ENCODE measurements at places on chromosomes 5 and 9.

GRCh38 chr9:89882930-89883361, 278.1 kb downstream of the GADD45G start:
- no peak for DNase-seq

DNA sequence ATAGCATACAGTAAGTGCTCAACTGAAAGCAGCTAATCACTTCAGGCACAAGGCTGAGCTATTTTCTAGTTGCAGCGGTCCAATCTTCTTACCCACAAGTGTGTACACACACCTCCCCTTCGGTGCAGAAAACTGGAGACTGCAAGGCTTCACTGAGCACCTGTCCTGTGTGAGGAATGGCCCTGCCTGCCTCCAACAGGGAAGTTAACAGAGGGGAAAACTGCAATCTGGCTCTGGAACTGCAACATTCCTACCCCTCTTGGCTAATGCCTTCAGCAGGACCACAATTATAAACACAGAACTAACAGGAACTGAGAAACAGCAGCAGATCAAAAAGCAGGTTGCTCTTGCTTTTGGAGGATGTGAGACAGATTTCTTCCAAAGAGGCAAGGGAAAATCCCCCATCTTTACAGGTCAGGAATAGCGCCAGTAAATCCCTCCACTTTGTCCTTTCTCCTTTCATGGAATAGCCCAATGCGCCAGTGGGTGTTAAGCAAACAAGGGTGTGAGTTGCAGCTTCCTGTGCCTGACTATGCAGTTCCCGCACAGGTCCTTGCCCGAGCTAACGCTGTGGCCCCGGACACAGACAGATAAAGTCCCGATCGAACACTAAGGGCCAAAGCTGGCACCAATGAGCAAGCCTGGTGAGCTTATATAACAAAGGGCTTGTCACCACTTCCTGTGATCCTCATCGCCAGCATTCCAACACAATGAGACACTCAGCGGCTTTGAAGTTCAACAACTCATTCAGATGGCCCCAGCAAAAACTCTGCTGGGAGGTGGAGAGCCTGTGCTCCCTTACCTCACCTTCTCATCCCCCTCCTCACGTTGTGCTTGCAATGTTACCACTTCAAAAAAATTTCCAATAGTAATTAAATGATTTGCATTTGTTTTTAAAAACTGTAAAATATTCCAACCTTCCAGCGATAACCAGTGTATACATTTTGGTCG, 21.5 kb downstream of the SHB start:
- DNase-seq = no peak

GRCh38 chr9:122386311-122386872, 15.6 kb downstream of the PTGS1 start:
- no peak for DNase-seq

GRCh38 chr5:94893412-94894135, 275.1 kb downstream of the SLF1 start:
- no peak for DNase-seq

DNA sequence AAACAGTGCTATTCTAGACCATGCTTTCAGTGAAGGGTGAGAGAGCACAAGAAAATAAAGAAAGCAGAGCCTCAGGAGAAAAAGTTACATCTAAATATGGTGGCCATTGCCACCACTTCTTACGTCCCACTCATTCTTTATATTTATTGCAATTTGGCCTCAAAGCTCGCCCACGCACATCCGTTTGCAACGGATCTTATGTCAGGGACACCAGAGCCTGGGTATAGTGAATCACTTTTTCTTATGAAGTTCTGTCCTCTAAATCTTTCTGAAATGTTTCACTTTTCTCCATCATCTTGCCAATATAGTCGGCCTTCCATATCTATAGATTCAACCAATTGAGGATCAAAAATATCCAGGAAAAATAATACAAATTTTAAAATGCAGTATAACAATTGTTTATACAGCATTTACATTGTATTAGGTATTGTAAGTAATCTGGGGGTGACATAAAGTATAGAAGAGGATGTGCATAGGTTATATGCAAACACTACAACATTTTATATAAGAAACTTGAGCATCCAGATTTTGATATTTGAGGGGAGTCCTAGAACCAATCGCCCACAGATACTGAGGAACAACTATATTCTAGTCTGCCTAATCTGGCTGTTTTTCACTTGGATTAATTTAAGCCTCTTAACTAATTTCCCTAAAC, 35.2 kb downstream of the GOLPH3 start:
- DNase-seq = no peak

DNA sequence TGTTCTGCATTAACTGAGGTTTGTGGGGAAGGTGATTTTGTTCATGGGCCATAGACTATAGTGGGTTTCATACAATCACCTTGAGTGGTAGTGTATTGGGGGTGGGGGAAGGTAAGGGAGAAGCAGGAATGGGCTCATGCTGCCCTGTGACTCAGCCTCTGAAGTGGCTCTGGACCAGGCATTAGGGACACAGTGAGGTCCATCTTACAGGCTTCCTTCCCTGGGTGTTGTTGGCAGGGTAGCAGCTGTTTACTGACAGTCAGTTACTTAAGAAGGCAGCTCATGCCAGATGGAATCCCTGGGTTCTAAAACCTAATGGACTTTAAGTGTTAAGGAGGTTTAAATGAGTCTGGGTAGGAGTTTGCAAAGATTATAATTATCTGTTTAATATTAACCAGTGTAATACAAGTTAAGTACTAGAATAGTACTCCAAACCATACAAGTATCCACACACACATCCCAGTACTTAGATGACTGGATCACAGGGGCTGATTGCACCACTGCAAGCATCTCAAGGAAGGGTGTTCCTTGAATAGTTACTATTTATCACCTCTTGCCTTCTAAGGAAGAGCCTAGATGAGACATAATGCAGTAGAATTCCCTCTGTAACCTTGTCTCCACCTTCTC, 59.3 kb downstream of the CAST start:
- DNase-seq = no peak

GRCh38 chr9:87725356-87725899, 491 bp upstream of the CTSL start:
- no peak for DNase-seq

GRCh38 chr5:891117-891836, 1.3 kb downstream of the BRD9 start:
- no peak for DNase-seq

DNA sequence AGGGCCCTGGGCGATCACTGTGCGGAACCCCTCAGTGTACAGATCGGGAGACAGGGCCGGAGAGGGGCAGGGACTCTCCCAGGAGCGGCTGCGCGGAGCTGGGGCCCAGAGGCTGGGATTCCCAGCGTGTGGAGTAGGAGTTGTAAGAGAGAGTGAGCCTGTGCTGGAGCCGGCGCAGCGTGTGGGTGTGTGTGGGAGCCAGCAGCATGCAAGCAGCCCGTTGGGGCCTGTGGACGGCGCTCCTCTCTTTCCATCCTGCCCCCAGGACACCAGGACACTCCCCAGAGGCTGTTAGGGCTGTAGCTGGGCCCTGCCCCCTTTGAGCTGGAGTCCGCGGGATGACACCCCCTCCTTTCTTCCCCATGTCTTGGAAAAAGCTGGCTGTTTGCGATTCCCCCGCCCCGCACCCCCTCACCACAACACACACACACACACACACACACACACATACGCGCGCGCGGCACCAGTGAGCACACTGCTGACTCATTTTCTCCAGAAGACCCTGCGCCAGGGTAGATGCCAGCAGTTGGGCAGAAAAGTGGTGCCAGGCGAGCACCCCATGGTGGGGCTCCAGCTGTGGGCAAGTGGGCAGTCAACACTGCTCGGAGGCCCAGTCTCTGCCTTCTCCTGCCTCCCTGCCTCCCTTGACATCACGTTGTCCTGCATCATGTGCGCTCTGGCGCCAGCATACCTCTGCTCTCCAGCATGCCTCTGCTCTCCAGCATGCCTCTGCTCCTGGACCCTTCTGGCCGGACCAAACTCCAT, 1.5 kb downstream of the COL27A1 start:
- DNase-seq = no peak

GRCh38 chr9:35560625-35561337, 44.3 kb upstream of the TESK1 start:
- no peak for DNase-seq

DNA sequence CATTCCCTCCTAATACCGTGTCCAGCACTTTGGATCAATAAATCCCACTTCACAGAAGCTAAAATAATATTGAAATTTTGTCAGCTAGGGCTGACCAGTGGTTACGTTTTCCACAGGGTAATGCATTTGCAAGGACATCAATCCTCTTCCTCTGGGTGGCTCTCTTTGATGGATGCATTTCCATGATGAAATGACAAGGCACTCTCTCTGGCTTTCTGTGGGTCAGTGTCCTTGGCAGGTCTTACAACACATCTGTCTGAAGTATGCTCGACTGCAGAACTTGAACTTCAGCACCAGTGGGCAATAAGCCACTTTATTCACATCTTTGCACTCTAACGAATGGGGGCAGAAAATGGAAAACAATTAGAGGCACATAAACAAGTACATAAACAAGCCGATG, 330.1 kb downstream of the ADAMTS6 start:
- no peak for DNase-seq

GRCh38 chr5:97559827-97560598, 377.0 kb upstream of the RIOK2 start:
- no peak for DNase-seq

GRCh38 chr5:52875827-52876226, 88.1 kb downstream of the ITGA1 start:
- DNase-seq = no peak

GRCh38 chr9:38048316-38048969, 20.6 kb downstream of the SHB start:
- DNase-seq = no peak

DNA sequence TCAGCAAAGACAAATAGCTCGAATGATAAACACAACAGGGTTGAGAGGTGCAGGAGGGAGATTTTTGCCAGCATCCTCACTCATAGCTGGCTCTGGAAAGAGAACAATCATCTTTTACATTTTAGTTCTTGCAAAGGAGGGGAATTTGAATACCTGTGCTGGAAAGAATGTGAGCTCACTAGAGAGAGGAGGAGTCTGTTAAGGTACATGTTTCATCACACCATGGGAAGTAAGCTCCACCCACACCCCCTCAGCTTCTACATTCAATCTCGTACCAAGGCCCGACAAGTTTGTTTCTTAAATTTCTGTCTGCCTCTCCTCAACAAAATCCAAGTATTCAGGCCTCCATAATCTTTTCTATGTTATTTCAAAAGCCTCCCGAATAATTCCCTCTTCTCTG, 254.6 kb downstream of the BRINP1 start:
- DNase-seq = no peak

DNA sequence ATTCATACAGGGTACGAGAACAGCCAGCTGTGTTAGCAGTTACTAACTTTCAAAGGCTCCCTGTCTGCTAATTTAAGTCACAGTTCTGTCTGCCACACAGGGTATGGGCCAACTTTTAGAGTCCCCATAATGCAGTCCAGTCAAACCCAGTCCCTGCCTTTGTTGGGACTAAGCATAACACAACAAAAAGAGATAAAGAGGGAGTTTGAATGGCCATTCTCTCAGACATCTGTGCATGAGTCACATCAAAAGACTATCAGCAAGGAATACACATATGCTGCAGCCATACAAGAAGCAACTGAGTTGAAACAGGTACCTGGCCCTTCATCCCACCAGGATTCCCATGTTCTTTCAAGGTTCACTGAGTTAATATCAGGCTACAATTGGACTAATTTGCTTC, 744.5 kb upstream of the C9orf72 start:
- no peak for DNase-seq

DNA sequence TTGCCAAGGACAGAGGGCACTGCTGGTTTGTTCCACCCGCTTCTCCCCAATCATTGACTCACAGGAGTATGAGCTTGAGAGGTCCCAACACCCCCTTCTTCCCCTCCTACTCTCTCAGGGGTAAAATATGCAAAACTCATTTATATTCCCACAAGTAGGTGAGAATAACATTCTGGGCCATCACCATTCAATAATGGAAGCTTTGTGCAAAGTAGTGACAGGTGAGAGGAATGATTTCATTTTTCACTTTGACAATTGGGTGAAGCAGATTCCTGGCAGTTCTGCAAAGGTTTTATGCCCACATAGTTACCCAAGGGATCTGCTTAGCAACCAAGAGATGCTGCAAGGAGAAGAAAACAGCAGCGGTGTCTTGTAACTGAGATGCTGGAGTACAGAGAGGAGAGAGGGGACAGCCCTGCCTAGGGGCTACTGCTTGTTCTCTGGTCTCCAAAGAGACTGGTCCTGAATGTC, 137.6 kb downstream of the CMYA5 start:
- no peak for DNase-seq

DNA sequence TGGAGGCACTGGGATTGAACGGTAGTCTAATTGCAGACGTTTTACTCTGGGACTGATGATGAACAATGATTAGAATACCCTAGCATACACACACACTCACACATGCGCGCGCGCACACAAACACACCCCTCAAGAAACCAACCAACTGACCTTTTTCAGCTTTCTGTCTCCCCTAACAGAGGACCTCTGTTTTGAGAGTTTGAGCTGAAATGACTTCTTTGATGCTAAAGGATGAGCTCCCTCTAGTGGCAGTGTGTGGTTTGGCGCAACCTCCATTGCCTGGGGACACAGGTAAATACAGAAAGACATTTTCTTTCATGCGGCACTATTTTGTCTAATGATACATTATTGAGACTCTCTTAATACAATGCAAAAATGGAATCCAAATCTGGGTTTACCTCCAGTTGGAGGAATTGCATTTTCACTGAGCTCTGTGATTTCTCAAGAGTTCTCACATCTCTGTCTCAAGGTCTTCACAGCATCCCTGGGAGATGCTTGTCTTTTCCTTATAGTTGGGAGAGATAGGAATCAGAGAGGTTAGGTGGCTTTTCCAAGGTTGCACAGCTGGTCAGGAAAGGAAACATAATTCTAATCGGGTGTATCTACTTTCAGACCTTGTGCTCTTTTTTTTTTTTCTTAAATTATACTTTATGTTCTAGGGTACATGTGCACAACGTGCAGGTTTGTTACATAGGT, 187.5 kb downstream of the TMEM38B start:
- no peak for DNase-seq

- no peak for DNase-seq
Observed at GRCh38 chr9:76394960-76395252, 680 bp upstream of the RFK start.

DNA sequence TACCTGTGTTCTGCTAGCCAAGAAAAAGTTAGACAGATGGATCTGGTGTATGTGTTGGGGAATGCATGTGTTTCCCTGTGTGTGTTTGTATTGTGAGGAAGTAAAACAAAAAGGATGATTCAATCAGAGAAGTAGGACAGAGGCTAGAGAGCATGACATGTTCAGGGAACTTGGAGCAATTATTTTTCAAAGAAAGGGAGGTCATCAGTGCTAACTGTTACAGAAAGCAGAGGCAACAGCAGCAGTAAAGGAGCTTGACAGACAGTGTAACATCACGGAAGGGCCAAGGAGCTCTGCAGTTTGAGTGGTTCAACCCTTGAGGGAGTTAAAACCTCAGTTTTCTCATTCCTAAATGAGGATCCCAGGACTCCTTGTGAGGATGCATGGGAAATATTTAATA, 13.2 kb downstream of the SPINK1 start:
- no peak for DNase-seq

GRCh38 chr9:94445863-94446262, 109.0 kb upstream of the PCAT7 start:
- no peak for DNase-seq

- no peak for DNase-seq
Observed at GRCh38 chr9:121559183-121559582, 59.5 kb upstream of the GGTA1 start.
